ENCODE measurements at places on chromosomes 2 and 18.

- no peak for DNase-seq
Measured at GRCh38 chr2:227759411-227760118, 13.9 kb downstream of the SCYGR8 start.

- DNase-seq: no peak
Measured at GRCh38 chr18:11272516-11272915, 123.1 kb upstream of the PIEZO2 start.

DNA sequence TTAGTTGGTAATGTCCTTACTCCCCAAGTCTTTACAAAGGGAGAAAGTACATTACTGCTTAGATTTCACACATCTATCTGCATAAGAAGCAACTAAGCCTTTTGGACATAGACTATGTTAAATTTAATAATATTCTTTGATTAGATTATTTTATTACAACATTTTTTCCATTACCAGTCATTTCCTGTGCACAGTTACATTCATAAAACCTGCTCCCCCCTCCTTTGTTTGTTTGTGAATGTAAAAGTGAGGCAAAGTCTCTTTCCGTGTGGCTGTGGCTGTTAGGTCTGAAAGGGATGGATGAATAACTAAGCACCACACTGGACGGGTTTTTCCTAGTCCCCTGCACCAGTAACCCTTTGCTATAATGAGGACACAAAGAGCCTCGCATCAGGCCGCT, 9.6 kb downstream of the PTGR3 start:
- no peak for DNase-seq

- no peak for DNase-seq
Measured at GRCh38 chr2:47695800-47696477, 87.0 kb upstream of the MSH6 start.

GRCh38 chr2:133819906-133820305, 251.6 kb upstream of the NCKAP5 start:
- no peak for DNase-seq

DNA sequence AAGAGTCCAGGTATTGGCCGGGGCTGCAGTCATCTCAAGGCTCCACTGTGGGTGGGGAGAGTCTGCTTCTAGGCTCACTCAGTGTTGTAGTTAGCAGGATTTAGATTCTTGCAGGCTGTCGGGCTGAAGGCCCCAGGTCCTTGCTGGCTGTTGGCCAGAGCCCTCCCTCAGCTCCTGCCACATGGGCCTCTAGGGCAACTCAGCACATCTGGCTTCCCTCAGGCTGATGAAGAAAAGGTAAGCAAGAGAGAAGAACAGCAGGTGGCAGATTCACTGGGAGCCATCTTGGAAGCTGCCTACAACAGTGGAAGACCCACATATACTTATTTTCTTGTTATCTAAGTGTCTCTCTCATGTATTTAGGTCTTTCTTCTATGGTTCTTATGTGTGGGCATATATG, 4.3 kb downstream of the MRPS9 start:
- no peak for DNase-seq

DNA sequence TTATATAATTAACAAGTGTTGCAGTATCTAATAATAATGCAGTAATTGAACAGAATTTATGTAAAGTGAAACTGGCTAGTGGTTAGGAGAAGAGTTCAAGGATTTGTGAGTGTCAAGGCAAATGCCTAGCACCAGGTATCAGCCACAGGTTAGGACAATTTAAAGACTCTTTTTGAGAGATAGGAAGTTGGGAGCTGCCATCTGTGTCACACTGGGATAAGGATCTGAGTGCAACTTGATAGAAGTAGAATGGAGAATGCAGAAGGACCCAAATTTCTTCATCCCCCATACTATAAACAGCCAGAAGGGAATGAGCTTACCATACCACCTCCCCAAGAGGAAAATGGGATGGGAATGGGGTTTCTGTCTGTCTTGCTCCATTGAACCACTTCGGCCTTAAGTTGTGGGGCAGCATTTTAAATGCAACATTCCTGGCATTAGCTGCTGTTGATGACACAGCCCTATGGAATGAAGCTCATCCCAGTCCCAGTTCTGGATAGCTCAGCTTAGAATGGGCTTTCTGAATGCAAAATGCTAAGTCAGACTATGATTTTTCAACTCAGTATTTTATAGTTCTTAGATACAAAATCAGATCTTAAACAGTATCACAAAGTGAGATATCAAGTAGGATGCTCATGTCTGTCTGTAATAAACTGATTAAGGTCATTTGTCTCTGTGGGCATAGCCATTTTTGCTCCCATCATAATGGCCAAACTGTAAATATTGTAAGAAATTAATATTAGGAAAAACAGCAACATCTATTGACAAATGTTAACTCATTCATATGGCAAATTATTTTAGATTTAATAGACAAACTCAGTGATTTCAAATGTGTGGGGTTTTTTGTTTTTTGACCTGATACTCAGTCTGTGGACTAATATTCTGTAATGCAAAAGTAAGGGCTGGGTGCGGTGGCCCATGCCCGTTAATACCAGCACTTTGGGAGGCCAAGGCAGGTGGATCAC, 44.0 kb downstream of the GPR155 start:
- DNase-seq: no peak

GRCh38 chr2:29425866-29426265, 310.7 kb downstream of the CLIP4 start:
- no peak for DNase-seq

GRCh38 chr2:11133238-11133935, 21.9 kb upstream of the SLC66A3 start:
- no peak for DNase-seq

- no peak for DNase-seq
Measured at GRCh38 chr2:47499621-47500309, 96.8 kb downstream of the MSH2 start.

GRCh38 chr2:226561962-226562361, 237.7 kb downstream of the IRS1 start:
- DNase-seq: no peak

DNA sequence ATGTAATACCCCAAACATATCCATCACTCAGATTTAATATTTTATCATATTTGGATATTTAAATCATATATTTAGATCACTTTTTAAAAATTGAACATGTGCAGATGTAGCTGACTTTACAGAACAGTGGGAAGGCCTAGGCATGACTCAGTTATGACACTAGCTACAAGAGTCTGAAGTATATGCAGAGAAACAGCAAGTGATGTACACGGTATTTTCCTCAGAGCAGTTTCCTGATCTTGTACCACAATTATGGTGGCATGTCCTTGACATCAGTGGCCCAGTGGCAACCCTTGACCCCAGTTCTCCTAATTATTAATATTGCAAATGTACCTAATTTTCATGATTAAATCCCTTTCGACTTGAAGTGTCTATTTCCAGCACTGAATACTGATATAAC, 28.2 kb downstream of the CDKL4 start:
- no peak for DNase-seq

DNA sequence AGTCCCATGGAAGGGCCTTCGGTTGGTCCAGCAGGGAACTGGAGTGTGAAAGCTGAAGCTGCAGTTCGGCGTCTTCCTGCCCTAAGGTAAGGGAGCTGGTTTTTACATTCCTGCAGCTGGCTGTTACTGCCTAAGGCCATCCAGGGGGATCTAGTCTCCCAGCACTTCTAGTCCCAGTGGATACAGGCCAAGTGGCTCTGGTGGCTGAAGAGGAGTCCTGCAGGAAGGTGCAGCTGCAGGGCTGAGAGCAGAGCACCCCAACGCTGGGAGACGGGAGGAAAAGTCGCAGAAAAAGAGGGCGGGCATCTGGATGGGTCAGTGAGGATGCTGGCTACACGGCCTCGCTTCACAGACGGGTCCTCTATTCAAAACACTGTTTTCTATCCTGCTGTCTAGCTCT, 225.0 kb upstream of the HS6ST1 start:
- no peak for DNase-seq

GRCh38 chr2:51084750-51085149, 52.8 kb upstream of the NRXN1 start:
- DNase-seq: no peak

DNA sequence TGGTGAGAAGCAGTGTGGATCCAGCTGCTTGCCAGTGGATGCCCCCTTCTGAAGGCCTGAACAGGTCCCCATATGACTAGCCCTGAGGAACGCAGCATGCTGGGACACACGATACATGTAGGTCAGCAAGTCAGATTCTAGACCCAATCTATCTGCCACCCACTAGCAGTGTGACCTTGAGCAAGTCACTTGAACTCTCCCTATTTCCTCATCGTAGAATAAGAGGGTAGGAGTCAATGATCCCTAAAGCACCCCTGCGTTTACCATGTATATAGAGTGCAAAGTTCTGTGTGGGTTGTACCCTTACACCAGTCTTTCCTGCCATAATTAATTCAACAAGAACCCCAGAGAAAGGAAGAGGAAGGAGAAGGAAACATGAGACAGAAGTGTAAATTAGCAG, 123.7 kb downstream of the GALNT14 start:
- no peak for DNase-seq

DNA sequence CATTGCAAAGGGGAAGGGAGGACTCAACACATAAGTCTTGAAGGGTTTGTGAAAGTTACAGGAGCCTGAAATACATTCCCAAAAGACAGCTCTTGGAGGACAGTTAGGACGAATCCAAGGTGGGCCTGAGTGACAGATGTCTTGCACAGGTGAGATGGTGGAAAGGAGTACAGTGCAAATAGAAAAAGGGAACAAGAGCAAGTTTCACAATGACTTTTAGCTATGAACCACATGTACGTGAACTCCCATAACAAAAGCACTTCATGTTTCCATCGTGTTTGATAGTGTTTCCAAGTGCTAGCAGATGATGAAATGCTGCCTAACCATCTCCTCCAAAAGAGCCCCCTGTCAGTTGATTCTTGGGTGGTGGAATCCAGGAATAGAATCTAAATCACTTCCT, 1.8 kb downstream of the IL18RAP start:
- DNase-seq: no peak

DNA sequence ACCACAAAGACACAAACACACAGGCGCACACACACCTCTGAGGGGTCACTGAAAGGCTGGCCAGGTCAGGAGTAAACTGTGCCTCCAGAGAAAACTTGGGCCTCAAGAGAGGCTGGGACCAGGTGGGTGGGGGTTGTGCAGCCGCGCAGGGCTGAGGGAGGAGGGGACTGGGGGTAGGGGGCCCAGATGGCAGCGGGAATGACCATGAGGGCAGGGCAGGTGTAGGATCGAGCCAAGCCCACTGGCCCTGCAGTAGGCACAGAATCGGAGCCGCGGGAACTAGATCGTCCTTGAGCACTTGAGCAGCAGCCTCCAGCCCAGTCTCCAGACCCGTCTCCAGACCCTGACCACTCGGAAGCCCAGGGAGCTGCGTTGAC, 36.8 kb downstream of the ANKMY1 start:
- no peak for DNase-seq

- DNase-seq: no peak
Measured at GRCh38 chr2:1591978-1592907, 152.1 kb downstream of the PXDN start.

- DNase-seq: no peak
Measured at GRCh38 chr2:50929661-50930060, 102.3 kb downstream of the NRXN1 start.

DNA sequence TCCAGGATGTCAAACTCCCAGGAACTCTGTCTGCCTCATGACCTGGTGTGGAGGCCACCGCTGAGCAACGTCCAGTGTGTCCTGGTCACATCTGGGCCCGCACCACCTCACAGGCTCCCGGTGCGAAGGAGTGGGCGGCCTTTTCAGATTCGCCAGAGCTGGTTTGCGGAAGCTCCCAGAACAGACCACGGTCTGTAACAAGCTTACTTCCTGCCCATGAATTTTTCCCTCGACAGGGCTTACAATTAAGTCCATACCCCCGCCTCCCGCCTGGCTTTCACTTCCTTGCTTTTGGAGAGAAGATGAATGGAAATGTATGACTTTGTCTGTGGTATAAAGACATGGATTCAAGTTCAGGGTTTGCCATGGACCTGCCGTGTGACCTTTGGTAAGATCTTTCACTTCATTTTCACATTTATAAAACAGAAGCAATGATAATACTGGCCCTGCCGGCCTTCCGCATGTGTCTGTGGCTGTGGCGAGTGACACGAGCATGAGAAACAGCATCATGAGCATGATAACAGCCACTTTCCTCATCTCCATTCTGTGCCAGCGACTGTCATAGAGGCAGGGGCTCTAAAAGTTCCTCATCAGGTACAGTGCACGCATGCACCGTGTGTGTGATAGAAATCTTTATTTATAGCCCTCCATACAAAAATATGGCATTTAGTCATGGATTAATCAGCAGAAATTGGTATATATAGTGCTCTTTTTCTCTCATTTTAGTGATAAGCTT, 31.0 kb upstream of the KCNF1 start:
- DNase-seq: no peak

GRCh38 chr2:237922641-237923361, 44.0 kb upstream of the UBE2F start:
- no peak for DNase-seq

- DNase-seq: no peak
Measured at GRCh38 chr2:382728-383022, 94.8 kb upstream of the ALKAL2 start.

- DNase-seq: no peak
Measured at GRCh38 chr2:103898561-103898960, 955.4 kb upstream of the POU3F3 start.

- DNase-seq: no peak
Measured at GRCh38 chr2:88074150-88074549, 6.5 kb downstream of the SMYD1 start.

GRCh38 chr2:13335862-13336535, 619.3 kb downstream of the TRIB2 start:
- DNase-seq: no peak

GRCh38 chr2:227570615-227571014, 28.1 kb upstream of the SCYGR2 start:
- DNase-seq: no peak

DNA sequence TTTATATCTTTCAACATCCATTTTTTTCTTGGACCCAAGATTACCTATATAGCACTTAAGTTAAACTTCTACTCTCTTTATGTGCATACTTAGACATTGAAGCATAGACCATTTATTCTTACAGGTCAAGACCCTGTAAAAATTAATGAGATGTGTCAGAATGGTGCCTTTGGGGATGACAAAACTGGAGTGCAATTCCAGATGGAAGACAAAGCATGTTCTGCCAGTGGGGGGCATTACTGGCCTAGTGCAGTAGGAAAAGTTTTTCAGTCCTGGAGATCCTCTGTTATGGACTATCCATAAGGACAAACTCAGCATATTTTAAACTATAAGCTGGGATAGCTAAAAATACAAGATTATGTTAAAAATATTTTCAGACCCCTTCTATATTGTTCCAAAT, 57.8 kb upstream of the MMADHC start:
- no peak for DNase-seq

- DNase-seq: no peak
Measured at GRCh38 chr2:136439064-136439676, 321.2 kb upstream of the CXCR4 start.

DNA sequence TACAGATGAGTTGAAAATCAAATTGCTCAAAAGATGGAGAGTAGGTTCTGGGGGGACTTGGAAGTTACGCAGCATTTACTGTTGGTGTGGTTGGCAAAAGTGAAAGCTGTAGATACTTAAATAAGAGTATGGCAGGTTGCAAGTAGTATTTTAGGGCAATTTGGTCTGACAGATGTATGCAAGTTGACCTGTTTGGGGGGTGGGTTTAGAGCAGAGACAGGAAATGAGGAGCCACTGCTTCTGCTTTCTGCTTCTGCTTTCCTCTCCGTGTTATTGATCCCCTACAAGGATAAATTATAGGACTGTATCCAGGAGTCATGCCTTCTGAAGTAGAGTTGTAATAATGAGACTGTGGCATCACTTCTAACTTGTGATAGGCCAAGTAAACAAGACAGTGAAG, 71.2 kb downstream of the EPAS1 start:
- DNase-seq: no peak
